SK-MEL-5 (cell line): ENCODE measurements at places on chromosomes 1 and 21.

DNA sequence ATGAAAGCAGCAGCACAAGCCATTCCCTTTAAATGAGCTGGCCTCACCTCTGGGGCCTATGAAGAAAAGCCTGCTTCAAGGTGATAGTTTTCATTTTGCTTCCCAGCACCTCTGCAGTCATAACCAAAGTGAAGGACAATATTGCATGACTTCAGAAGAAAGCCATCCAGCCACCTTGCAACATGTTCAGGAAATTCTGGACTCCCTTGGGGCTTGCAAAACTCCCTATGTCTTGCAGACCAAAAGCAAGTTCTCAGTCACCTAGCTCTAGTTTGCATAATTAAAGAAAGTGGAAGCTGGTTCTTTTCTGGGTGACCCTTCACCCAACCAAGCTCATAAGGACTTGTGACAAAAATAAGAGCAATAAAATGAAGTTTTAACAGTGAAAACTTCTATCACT lies 87.6 kb downstream of the GFI1 start:
- no peak for DNase-seq

- DNase-seq = no peak
Measured at GRCh38 chr1:204834336-204834735, 36.3 kb upstream of the NFASC start.

GRCh38 chr1:226549937-226550671 lies 1.5 kb downstream of the STUM start:
- peak; percentile 40 for DNase-seq

DNA sequence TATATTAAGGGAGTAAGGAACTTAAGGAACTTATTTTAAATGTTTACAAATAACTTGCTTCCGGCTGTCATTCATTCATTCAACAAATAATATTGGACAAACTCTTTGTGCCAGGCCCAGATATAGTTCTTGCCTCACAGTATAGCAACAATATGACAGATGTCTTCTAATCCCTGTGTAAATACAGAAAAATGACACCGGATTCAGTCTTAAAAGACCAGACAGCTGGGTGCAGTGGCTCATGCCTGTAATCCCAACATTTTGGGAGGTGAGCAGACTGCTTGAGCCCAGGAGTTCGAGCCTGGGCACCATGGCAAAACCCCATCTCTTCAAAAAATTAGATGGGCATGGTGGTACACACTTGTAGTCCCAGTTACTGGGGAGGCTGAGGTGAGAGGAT lies 23.7 kb downstream of the EIF2B3 start:
- DNase-seq = no peak

- no peak for DNase-seq
Measured at GRCh38 chr1:214823311-214824117, 220.5 kb downstream of the CENPF start.

DNA sequence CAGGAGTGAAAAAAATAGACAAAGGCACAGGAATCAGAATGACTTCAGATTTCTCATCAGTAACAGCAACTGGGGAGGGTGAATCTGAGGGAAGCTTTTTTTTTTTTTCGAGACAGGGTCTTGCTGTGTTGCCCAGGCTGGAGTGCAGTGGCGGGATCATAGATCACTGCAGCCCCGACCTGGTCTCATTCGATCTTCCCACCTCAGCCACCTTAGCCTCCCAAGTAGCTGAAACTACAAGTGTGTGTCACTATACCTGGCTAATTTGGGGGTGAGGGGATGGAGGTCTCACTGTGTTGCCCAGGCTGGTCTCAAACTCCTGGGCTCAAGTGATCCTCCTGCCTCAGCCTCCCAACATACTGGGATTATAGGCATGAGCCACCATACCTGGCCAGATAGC lies 10.7 kb downstream of the ARMH1 start:
- no peak for DNase-seq
